SW 1271 (cell line): ENCODE measurements at places on chromosomes 4 and X.
A peak's percentile ranks its signal among the peaks of the same experiment; 100 is the strongest.

GRCh38 chrX:17470136-17470535 is 95.1 kb downstream of the NHS start:
- no peak for DNase-seq

DNA sequence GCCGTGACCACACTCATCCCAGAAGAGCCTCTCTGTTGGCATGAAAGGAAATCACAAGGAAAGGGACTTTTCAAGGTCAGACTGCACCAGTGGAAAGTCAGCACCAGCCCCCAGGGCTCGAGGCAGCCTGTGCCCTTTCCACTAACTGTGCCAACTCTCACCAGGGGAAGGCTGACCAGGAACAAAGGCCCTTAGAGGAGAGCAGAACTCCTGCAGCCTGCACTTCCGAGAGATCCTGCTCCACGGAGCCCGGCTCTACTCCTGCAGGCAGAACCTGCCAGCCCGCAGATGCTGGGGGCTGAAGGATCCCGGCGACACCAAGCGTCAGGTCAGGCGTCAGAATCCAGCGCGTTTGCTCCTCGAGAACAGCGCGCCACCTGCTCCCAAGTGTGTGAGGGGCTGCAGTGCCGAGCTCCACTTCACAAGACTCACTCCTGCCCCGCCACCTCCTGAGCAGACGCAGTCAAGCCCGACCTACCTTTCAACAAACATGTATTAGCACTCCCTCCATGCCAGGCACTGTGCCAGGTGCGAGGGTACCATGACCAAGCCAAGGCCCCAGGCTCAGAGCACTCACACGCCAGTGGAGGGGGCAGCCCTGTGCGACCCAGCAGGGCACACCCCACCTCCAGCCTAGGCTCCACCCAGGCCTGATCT is 13.6 kb upstream of the HELT start:
- DNase-seq = no peak

- DNase-seq = no peak
Measured at GRCh38 chrX:45755703-45756102, 555.0 kb upstream of the DIPK2B start.

DNA sequence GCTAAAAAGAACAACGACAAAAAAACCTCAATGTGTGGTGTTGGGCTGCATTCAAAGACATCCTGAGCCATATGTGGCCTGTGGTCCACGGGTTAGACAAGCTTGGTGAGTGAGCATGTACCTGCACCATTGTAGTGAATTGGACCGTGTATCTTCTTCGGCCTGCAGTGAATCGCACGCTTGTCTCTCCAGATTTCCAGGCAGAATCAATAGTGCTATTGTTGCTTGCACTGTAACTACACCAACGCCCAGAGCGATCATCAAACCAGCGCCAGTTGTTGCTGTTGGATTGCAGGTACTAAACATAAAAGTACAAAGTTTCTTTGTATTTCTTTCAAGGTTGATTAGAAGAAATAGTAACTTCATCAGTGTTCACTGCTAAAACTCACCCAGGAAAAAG is 101.6 kb downstream of the HUWE1 start:
- no peak for DNase-seq

DNA sequence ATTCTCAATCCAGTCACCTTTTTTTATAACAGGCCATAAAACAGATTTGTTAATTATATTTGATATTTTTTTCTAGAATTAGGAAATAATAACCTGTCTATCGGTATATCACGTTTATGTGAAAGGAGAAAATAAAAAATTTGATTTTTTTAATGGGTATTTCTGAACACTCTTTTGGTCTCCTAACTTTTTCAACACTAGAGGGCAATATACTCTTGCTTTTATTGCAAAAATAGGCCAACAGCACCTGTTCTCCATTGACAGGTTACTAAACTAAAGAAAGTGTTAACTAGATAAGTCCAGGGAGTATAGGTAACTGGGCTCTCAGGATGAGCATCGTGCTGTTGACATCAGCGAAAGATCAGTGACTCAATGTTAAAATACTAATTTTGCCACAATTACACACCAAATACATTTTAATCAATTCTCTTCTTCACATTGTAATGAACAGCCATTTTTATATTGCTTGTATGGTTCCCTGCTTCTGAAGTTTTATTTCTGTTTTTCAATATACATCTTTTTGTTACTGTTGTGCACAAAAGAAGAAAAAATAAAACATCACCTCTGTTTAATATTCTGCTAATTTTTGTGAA is 22.8 kb downstream of the NDST4 start:
- DNase-seq = peak; percentile 24

DNA sequence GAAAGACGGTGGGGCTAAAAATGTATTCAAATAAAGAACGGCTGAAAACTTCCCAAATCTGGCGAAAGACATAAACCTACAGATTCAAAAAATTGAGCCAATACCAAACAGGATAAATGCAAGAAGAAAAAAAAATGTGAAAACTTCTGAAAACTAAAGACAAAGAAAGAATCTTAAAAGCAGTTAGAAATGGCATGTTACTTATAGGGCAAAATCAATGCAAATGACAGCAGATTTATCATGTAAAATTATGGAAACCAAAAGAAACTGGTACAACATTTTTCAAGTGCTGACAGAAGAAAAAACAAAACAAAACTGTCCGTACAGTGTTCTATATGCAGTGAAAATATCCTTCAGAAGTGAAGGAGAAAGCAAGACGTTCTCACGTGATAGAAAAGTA is 239.0 kb downstream of the PDGFC start:
- DNase-seq = no peak

DNA sequence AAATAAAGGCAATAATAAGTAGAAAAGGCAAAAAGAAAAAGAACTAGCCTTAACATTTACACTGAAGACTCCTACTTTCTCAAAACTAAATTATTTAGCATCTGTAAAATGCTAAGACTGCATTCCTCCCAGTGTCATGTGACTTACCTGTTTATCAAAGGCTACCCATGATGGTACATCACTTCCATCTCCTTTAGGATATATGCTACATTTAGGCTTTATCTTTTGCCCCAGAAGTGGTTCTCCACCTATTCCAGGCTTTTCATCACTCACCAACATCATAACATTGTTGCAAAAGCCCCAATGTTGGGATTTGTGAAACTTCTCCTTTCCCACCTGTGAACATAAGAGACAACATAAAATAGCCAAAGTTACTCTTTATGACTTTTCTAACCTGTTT is 31.1 kb downstream of the EFHC2 start:
- no peak for DNase-seq

DNA sequence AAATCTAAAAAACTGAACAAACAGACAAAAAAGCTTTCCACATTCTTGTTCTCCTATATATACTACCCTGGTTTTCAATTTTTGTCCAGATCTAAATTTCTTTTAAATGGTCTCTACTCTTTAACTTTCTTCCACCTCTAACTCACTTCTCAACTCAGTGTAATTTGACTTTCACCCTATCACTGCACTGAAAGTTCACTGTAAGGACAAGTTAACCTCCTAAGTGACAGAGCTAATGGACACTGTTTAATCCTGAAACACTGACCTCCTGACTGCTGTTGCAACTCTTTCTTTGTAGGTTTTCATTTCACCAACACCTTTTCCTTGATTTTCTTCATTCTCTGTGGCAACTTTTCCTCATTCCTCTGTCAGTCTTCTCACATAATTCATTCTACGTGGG is 50.0 kb downstream of the ATOH1 start:
- no peak for DNase-seq
